ENCODE measurements at places on chromosomes 3 and 15.
A peak's percentile ranks its signal among the peaks of the same experiment; 100 is the strongest.

DNA sequence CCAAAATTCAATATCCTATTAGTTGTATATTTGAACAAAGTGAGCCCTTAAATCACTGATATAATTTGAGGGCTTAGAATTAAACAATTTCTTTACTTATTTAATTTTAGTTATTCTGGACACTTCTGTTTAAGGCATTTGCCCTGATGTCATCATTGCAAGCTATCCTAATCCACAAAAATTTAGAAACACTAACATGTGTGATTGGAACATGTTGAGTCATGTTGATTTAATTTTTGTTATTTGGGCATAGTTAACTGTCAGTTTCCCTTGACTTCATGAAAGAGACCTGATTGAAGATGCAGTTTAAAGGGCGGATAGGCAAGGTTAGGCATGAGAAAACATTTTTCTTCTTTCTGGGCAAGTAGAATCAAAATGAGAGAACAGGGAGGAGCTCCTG lies 682.6 kb downstream of the ROBO1 start:
- DNase-seq, result peak; percentile 4

GRCh38 chr15:63244399-63244798 lies 33.0 kb upstream of the APH1B start:
- no peak for DNase-seq

DNA sequence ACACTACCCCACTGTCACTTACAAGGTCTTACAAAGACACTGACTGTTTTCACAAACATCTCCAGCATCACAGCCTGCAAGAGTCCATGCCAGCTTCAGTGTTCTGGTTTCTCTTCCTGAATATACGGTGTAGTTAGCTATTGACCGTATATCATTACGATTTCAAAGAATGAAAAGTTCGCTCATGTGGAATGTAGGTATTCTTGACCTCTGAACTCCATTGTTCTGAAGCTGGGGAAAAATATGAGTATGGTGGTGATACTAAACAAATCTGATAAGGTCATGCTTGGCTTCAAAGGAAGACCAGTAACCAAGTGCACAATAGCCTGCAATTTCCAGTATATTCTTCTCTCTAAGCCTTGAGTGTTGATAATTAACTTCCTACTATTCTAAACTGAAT lies 315.7 kb upstream of the WNT5A start:
- DNase-seq, result no peak

DNA sequence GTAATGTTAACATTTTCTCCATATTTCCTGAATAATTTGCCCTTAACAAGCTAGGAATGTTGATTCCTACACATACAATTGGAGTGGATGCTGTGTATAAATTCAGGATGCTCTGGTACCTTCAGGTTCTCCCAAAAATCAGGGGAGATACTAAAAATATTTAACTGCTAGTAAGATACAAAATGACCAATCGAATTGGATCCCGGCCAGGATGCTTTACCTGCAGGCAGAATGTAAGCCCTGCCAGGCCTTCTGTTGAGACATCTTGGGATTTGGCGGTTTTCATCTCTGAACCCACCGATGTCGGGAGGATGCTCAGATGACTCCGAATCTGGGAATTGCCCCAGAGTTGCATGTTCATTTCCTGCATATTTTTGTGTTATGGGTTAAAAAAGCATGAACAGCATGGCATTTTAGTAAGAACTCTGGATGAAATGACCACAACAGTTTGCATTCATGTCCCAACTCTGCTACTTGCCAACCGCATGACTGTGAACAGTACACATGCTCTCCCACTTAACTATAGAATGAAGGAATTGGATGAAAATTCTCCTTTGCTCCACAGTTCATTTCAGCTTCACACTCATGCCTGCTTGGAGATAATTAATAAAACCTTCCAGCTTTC lies 241.4 kb upstream of the TBL1XR1 start:
- DNase-seq, result no peak

All from myocyte (in vitro differentiated cells).